ENCODE measurements at places on chromosomes 12 and 14.

DNA sequence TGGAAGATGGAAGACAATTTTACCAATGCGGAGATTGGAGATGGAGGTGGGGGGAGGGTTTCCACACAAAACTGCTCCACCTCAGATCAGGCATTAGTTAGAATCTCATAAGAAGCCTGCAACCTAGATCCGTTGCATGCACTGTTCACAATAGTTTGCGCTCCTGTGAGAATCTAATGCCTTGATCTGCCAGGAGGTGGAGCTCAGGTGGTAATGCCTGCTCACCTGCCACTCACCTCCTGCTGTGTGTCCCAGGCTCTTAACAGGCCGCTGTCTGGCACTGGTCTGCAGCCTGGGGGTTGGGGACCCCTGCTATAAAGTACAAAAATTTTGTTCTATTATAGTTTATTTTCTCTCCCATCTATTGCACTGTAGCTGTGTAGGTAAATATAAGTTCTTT is 84.9 kb upstream of the FOXG1 start:
- no peak for DNase-seq

DNA sequence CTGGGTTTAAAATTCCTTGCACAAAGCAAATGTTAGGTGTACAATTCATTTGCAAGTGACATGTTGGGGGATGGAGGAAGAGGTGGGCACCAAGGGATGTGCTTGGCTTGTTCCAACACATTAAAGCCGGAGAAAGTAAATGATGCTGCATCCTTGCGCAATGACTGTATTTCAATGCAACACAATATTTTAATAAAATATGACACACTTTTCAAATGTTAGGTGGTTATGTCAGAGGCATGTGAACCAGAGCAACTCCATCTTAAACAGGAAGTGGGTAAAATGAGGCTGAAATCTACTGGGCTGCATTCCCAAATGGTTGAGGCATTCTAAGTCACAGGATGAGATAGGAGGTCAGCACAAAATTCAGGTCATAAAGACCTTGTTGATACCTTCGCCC is 53.6 kb upstream of the ARHGAP5 start:
- DNase-seq: no peak

- no peak for DNase-seq
These were observed 363.8 kb upstream of the TMEM132C start for GRCh38 chr12:127903146-127903545.

GRCh38 chr14:63981569-63981968 is 128.8 kb downstream of the SYNE2 start:
- no peak for DNase-seq

GRCh38 chr14:65261425-65261920 is 151.1 kb upstream of the FUT8 start:
- DNase-seq: no peak

DNA sequence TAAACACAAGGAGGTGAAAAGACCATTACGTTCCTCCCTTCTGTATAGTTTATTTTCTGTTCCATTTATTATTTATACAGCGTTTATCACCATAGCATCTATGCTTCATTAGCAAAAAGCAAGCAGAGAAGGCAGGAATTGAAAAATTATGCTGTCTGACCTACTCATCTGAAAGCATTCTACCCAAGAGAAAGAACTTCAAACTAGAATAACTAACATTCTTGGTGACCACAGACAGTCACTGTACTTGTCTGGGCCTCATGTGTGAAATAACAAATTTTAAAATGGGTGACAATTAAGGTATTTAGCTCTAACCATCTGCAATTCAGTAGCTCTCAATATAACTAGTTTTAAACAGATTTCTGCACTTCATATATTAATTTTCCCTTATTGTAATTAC is 29.3 kb upstream of the PDE3A start:
- no peak for DNase-seq

All from NB4 (cell line).